ENCODE measurements at places on chromosomes 5 and 9. TPM values are rescaled to one million over a fixed set of nuclear protein-coding genes. Genes with fewer than 3 reads are reported as not detected.

The C5orf58 gene
- not detected for total RNA-seq

The GDA gene
- 0.44 TPM for total RNA-seq

DNA sequence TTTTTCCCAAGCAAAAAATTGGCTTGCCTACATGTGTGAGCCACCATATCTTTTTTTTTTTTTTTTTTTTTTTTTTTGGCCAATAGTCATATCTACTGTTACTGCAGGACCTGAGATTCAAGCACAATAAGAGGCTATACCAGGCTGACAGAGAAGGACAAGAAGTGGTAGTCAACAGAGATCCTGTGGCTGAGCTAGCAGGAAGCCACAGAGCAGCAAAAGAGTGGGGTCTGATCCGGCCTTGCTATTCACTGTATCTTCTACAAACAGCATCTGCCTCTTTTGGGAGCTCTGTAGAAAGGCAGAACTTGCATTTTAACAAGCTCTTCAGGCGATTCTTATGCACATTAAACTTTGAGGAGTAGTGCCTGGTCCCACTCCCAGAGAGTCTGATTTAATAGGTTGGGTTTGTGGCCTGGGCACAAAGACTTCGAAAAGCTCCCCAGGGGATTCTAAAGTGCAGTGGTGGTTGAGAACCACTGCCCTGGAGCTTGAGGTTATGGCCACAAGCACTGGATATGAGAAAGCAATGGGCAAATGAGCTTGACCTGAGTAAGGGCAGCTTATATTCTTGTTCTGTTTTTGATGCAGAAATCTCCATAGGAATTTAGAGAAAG lies 162.8 kb downstream of the PIK3R1 start:
- no peak overlapping the region for H3K4me3 ChIP-seq
- DNase-seq, result no peak
- peaks cover 8% of the 10 kb centered on the region for H3K4me1 ChIP-seq
- no peak overlapping the region for H3K27ac ChIP-seq
- H3K36me3 ChIP-seq, result no peaks in the 10 kb centered on the region

- no peak overlapping the region for H3K27ac ChIP-seq
- no peaks in the 10 kb centered on the region for H3K27me3 ChIP-seq
- no peak overlapping the region for H3K4me3 ChIP-seq
- no peaks in the 10 kb centered on the region for H3K36me3 ChIP-seq
- no peaks in the 10 kb centered on the region for H3K4me1 ChIP-seq
- no peak for DNase-seq
These were observed 422.9 kb downstream of the DTWD2 start for GRCh38 chr5:118565335-118565971.

DNA sequence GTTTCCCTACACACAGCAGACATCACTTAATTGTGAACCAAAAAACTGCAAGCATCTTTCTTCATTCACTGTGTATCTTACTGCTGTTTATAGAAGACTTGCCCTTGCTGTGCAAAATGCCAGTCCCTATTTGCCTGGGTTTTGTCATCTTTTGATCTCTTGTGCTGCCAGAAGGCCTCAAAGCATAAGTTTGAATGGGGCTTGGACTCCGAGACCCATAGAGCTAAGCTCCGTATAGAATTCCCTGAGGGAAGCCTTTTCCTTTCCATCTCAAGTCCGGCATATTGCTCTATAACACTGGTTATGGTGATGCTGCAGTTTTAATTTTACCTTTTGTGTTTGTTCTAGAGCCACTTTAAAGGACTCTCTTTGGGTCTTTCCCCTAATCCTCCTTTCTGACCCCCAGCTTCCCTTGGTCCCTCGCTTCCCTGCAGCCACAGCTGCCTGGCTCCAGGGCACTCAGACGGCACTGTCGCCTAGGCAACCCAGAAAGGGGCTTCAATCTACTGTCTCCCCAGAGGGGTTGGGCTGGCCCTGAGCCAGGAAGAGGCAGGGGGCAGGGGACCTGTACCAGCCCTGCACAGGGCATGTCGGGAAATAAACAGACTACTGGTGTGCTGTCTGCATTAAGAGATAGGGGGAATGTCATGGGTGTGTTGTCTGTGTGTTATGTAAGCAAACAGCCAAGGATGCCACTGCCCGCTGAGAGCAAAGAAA lies 73.4 kb upstream of the MELK start:
- no peak for DNase-seq
- H3K27me3 ChIP-seq, result no peaks in the 10 kb centered on the region
- no peaks in the 10 kb centered on the region for H3K4me1 ChIP-seq
- no peak overlapping the region for H3K4me3 ChIP-seq
- no peak overlapping the region for H3K27ac ChIP-seq
- H3K36me3 ChIP-seq, result no peaks in the 10 kb centered on the region

DNA sequence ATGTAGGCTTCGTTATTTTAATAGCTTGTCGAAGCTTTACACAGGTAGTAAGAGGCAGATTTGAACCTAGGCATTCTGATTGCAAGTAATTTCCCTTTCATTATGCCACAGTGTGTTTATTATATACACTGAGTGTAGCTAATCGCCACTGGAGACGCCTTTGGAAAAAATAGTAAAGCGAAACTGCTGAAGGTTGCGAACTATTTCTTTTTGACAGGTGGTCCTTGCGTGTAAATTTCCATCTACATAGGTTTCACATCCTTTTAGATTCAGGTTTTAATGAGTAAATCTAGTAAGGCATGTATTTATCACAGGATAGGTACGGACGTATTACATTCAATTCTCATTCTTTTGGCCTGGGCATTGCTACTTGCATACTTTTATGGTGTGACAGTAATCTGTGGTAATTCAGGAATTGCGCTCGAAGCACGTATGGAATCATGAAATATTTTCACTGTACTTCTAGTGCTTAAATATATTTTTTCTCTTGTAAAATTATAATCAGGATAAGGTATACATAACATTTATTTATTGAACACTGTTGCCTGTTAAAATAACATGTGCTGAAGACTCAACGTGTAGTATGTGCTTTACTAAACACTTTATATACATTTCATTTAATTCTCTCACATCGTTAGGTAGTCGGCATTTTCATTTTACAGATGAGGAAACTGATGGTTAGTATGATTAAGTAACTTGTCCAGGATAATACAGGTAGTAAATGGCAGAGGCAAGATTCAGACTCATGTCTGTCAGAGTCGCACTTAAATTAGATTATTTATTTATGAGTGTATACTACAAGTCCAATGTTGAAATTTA lies 1.8 kb downstream of the MARCHF6 start:
- H3K27me3 ChIP-seq, result no peaks in the 10 kb centered on the region
- no peak overlapping the region for H3K27ac ChIP-seq
- H3K36me3 ChIP-seq, result no peaks in the 10 kb centered on the region
- DNase-seq, result no peak
- peak overlapping the region; percentile 89 for H3K4me3 ChIP-seq
- H3K4me1 ChIP-seq, result peaks cover 59% of the 10 kb centered on the region

DNA sequence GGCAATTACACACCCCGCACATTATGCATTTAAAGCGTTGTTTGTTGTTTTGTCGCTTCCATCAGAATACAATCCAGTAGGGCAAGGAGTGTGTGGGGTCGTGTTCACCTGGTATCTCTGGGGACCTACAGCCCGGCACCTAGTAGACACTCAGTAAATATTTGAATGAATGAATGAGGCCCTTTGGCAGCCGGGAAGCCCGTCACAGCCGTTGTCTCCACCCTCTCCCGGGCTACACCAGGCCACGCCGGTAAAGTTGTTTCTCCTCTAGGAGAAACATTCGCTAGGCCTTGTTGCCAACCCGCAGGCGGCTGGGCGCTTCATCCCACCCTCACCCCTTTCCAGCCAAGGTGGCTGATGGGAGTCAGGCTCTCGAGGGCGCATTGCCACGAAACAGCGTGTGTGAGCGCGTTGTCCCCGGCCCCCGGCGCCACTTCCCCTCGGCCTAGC lies 876 bp upstream of the JAK2 start:
- peak overlapping the region; percentile 100 for H3K27ac ChIP-seq
- DNase-seq, result no peak
- H3K4me1 ChIP-seq, result no peaks in the 10 kb centered on the region
- H3K36me3 ChIP-seq, result no peaks in the 10 kb centered on the region
- peak overlapping the region; percentile 75 for H3K4me3 ChIP-seq
- no peaks in the 10 kb centered on the region for H3K27me3 ChIP-seq

DNA sequence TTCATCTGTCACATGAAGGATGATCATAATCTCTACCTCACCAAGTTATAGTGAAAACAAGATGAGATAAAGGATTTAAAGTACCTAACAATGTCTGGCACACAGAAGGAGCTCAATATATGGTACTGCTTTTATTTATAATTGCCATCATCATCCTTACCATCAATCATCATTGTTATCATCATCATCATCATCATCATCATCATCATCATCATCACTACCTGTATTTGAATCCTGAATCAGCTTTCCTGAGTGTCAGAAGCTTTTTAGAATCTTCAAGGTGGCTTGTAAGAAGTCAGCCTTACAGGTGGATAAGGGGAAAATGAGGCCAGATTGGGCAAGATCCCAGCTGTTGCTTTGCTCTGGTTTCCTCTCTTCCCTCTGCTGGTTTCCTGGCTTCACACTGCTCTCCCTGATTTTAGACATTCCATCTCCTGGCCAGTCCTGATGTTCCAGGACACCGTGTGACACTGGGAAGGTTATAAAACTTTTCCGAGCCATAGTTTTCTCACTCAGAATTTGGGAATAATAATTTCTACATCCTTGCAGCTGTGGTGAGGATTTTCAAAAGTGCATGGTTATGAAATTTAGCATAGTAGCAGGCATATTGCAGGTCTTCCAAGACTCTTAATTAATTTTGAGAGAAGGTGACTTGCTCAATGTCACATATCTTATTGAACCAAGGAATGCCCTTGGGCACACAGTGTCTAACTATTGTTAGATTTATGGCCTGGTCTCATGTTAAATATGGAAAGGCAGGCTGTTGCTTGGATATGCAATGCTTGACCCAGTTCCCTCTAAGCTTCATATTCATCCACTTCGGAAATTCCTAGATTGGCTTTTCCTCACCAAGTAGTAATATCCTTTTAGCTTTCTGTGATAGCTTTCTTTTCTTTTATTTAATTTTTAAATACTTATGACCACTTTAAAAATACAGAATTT lies 160.7 kb downstream of the TMEM38B start:
- no peaks in the 10 kb centered on the region for H3K4me1 ChIP-seq
- H3K27ac ChIP-seq, result no peak overlapping the region
- H3K4me3 ChIP-seq, result no peak overlapping the region
- DNase-seq, result no peak
- H3K27me3 ChIP-seq, result no peaks in the 10 kb centered on the region

DNA sequence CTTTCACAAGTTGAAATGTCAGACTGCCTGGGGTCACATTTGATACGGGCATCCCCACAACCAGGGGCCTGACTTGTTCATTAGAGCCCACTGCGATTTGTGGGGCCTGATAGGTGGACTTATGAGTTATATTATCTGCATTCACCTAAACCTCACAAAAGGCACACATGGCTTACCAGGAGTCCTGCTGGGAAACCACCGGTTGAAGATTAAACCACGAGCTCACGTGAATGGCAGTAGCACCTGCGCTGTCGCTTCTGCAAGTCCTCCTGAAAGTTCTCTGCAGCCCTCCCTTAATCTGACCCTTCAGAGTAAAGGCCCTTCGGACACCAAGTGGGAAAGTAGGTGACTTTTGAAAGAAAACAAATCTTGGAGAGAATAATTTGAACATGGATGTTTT lies 68.9 kb downstream of the PPIC start:
- H3K27ac ChIP-seq, result no peak overlapping the region
- H3K4me1 ChIP-seq, result no peaks in the 10 kb centered on the region
- H3K4me3 ChIP-seq, result no peak overlapping the region
- DNase-seq, result no peak
- H3K36me3 ChIP-seq, result peaks cover 3% of the 10 kb centered on the region

DNA sequence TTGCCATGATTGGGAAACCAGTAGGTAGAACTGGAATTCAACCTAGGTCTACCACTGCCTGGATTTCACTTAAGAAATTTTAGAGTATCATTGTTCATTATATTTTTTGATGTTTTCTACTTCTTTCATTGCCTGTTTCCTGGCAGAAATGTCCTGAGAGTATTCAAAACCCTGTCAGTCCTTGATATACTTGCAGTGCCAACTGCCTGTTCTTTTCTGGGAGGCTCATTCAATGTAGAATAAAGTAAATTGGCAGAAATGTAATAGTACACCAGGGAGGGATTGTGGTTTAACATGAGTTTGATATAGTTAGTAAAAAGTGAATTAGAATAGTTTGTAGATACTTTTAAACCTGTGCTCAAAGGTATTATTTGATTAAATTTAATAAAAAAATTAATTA lies 286.3 kb downstream of the FBXL7 start:
- H3K36me3 ChIP-seq, result no peaks in the 10 kb centered on the region
- DNase-seq, result no peak
- peaks cover 10% of the 10 kb centered on the region for H3K4me1 ChIP-seq
- no peak overlapping the region for H3K27ac ChIP-seq
- no peak overlapping the region for H3K4me3 ChIP-seq

DNA sequence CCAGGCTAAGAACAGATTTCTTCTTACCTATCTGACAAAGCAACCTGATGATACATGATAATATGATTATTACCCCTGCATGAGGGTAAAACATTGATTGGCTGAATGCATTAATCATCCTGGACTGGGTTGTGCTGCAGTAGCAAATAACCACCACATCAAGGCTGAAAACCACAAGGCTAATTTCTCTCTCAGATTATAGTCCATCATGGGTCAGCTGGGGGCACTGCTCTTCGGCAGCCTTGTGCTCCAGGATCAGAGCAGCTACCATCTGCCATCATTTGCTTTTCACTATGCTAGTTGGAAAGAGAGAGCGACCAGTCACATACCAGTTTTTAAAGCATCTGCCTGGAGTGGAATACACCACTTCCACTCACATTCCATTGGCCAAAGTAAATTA lies 383.5 kb downstream of the RASEF start:
- no peaks in the 10 kb centered on the region for H3K27me3 ChIP-seq
- H3K36me3 ChIP-seq, result no peaks in the 10 kb centered on the region
- no peaks in the 10 kb centered on the region for H3K4me1 ChIP-seq

DNA sequence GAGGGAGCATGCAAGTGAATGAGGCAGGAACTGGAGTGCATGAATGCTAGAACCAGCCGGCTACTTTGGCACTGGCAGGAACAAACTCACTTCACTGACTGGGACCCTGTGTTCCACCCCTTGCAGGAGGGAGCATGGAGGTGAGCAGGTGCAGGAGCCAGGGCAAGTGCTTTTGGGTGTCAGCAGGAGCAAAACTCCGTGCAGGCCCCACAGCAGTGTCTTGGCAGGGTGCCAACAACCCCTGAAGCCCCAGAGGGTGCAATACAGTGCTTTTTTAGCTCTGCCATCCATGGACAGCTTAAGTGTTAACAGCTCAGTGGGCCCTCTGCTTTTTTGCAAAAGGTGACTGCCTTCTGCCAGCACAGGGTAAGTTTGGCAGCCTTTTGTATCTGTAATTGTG lies 245.8 kb upstream of the PCSK5 start:
- no peak overlapping the region for H3K4me3 ChIP-seq
- H3K27ac ChIP-seq, result no peak overlapping the region
- H3K36me3 ChIP-seq, result no peaks in the 10 kb centered on the region
- H3K4me1 ChIP-seq, result peaks cover 16% of the 10 kb centered on the region

DNA sequence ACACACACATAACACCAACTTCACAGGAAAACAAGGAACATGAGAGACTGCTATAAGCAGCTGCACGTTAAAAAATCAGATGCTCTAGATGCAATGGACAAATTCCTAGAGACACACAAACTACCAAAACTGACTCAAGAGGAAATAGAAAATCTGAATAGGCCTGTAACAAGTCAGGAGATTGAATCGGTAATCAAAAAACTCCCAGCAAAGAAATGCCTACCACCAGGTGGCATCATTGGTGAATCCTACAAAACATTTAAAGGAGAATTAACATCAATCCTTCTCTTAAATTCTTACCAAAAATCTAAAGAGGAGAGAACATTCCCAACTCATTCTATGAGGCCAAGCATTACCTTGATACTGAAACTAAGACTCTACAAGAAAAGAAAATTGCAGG lies 54.9 kb downstream of the NDST1 start:
- H3K36me3 ChIP-seq, result no peaks in the 10 kb centered on the region
- peaks cover 7% of the 10 kb centered on the region for H3K4me1 ChIP-seq
- DNase-seq, result no peak

All from right atrium auricular region (tissue), 2 donors.